ENCODE measurements at places on chromosomes 7 and 10.

- no peak for DNase-seq
These were observed 24.7 kb upstream of the GPAM start for GRCh38 chr10:112208292-112208691.

GRCh38 chr10:17989908-17990767, 38.4 kb downstream of the SLC39A12 start:
- DNase-seq: no peak

DNA sequence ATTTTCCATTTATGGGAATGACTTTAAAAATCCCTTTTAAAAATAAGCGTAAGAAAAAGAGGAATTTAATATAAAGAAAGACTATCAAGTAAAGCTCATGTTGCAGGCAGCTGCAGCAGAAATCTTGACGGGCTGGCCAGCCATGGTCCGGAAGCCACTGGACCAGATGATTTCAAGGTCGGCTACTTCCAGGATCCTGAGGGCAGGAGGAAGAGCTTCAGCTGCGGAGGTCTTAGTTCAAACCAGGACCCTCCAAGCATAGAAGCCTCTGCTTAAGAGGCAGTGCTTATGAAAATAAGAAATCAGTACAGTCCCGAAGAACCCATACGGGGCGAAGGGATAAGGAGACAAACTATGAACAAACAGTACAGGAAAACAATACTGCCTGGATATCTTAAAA, 220.2 kb upstream of the CELF2 start:
- no peak for DNase-seq

DNA sequence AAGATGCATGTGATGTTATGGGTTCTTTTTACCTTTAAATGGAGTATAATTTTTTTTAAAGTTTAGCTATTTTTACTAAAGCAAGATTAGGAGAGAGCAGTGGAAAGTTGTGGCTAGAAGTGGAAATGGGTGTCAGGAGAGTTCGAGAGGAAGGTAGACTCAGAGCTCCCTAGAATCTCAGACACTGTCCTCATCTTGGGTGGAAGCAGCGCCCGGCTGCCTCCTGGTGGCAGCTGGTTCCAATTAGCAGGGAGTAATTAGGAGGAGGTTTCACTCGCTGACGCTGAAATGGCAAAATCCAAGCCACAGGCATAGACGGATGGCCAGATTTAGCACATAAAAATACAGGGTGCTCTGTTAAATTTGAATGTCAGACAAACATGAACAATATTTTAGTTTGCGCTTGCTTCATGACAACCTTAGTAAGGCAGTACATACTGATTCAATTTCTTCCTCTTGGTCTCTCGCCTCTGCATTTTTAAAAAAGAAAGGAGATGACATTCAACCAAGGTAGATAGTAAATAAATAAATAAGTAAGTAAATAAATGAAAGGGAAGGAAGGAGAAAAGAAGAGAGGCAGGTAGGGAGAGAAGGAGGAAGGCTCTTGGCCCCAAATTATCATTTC, 58.5 kb downstream of the LGI1 start:
- no peak for DNase-seq

- peak; percentile 61 for DNase-seq
These were observed 132.3 kb downstream of the HECW1 start for GRCh38 chr7:43244784-43245183.

- no peak for DNase-seq
These were observed 439 bp downstream of the RBP4 start for GRCh38 chr10:93600446-93601145.

DNA sequence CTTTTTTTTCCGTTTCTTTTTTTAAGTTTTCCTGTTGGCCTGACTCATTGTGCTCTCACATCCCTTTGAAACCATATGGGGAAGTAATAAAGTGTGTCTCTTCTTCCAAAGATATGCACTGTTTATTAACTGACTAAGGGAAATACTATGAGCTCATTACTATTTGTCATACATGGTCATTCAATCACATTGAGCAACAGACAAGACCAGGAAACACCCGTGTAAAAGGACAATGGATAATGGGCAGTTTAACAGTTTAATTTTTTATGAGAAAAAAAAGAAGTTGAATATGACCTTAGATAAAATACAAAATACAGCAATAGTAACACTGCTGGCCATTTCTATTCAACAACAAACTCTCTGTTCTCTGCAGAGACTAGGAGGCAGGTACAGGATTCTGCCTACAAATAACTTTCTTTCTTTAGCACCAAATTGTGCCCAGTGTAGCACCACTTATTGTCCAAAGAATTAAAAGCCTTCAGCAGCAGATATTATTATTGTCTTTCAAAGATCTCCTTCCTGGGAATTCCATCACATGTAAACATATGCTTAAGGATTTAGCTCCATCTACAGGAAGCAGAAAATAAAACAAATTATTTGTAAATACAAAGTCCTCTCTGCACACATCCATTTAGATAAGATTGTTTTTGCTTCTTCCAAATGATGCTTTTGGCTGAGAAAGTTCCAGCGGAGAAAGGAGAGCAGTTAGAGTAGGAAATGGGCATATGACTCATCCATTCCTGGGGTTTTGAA, 55.0 kb upstream of the AKR1E2 start:
- DNase-seq: no peak

DNA sequence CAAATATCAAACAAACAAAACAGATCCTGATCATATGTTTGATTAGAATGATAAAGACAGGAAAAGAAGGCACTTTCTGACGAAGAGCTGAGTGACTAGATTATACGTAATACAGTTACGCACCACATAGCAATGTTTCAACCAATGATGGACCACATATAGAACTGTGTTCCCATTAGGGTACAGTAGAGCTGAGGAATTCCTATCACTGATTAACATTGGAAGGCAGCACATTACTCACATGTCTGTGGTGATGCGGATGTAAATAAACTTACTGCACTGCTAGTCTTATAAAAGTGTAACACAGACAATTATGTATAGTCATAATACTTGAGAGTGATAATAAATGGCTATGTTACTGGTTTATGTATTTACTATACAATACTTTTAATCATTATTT, 98.3 kb downstream of the PTN start:
- no peak for DNase-seq

- DNase-seq: no peak
These were observed 212.2 kb downstream of the ANKRD7 start for GRCh38 chr7:118436663-118437062.

GRCh38 chr10:133127291-133128125, 32.5 kb upstream of the KNDC1 start:
- DNase-seq: no peak

DNA sequence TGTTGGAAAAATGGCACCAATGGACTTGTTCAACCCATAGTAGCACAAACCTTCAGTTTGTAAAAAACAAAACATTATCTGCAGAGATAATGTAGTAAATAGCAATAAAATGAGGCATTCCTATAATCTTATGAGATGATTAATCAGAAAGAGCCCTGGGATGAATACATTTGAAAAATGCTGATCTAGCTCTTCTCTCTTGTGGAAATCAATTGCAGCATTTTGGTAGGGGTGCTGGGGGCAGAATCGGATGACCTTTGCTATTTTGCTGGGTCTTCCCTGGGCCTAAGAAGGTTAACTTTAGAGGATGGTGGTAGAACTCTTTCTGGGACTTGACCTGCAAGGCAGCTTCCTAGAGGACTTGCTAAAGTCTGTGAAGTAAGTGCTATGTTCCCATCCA, 163.5 kb downstream of the ADRA2A start:
- no peak for DNase-seq

DNA sequence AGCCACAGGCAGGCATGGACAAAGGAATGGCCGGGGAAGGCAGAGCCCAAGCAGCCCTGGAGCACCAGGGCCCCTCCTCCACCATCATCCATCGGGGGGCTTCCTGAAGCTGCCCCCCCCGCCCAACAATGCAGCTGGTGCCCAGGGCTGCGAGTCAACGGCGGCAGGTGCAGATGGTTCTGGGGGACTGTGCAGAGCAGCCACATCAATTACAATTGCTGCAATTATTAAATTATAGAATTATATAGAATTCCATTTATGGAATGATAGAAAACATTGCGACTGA, 28.3 kb downstream of the EBF3 start:
- no peak for DNase-seq

DNA sequence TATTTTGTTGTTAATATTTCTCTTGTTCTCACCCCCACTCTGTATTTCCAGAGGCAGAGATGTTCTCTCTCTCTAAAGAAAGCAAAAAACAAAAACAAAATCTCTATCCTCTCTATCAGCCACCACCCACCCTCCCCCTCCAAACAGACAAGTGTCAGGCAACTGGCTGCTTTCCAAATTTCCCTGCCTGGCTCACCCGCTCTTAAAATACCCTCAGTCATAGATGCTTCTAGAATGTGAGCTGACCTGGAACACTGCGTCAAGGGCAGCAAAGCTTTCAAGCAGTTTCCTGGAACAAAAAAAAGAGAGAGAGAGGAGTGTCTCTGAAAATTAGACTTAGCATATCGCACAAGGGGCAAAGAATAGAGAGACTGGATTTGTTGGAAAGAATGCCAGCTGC, 341.0 kb upstream of the ZMIZ1 start:
- no peak for DNase-seq

- no peak for DNase-seq
These were observed 95.7 kb upstream of the JAZF1 start for GRCh38 chr7:28276298-28276697.

- DNase-seq: no peak
These were observed 4.2 kb upstream of the HOXA13 start for GRCh38 chr7:27203964-27204594.

GRCh38 chr7:129958643-129959470, 6.1 kb upstream of the UBE2H start:
- DNase-seq: no peak

- no peak for DNase-seq
These were observed 3.2 kb downstream of the PYROXD2 start for GRCh38 chr10:98411768-98412167.

GRCh38 chr7:63112764-63113712, 885.6 kb upstream of the ZNF722 start:
- no peak for DNase-seq

DNA sequence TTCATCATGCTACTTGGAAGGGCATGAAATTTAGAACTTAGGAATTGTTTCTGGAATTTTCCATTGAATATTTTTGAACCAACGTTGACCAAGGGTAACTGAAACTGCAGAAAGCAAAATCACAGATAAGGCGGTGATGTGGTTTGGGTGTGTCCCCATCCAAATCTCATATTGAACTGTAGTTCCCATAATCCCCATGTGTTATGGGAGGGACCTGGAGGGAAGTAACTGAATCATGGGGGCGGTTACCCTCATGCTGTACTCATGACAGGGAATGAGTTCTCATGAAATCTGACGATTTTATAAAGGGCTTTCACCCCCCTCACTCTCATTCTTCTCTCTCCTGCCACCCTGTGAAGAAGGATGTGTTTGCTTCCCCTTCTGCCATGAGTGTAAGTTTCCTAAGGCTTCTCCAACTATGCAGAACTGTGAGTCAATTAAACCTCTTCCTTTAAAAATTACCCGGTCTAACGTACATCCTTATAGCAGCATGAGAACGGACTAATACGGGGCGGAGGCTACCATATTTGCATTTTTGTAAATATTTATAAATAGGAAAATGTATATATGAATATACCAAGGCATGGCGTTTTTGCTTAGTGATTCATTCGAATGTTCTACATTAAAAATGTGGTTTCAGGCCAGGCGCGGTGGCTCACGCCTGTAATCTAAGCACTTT, 12.4 kb downstream of the NMT2 start:
- DNase-seq: no peak

GRCh38 chr10:68900427-68901104, 549 bp upstream of the DDX50 start:
- no peak for DNase-seq

GRCh38 chr10:31157123-31158010, 125.7 kb upstream of the ZNF438 start:
- DNase-seq: no peak

GRCh38 chr7:128069373-128070364, 38.4 kb upstream of the LRRC4 start:
- no peak for DNase-seq

DNA sequence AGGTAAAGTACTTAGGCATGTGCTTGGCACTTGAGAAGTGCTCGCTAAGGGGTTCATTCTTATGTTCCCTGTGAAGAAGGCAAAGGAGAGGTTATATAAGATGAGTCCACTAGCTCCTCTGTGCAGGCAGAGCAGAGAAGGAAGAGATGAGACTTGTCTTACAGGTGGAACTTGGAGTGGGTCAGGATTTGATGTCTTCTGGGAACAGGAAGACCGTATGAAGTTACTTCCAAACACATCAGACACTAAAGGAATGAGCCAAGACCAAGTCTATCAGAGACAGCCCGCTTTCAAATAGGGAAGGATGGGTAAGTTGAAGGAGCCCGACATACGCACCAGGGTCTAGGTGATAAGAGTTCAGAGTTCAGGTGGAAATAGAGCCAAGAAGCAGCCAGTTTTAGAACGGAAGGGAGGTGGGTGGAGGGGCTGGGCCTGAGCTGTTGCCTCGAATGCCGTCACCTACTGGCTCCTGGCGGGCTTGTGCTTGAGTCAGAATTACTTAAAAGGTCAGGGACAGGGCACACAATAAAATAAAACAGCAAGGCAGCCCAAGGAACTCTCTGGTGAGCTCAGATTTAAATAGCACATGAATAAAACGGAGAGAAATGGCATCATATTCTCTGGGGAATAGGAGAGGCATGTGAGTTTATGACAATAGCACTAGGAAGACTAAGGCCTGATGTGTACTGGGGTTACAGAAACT, 56.1 kb upstream of the GRB10 start:
- no peak for DNase-seq

GRCh38 chr10:89080660-89081059, 90.1 kb downstream of the FAS start:
- no peak for DNase-seq

GRCh38 chr10:90855126-90855525, 2.7 kb downstream of the HTR7 start:
- no peak for DNase-seq

DNA sequence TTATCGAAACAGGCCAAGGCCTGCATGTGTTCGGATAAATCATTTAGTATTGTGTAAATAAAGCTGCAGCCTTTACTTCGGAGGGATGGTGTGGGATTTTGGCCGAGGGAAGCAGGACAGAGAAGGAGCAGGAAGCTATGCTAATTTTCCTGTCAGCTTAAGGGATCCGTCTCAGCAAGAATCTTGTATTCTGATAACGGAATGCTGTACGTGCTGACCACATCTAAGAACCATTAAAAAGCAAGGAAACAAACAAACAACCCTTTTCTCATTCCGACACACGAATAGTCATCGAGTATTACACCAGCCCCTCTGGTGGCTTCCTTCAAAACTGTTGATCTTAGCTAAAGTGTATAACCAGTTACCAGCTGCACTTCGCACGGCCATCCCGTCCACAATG, 133.2 kb upstream of the TCF7L2 start:
- no peak for DNase-seq

DNA sequence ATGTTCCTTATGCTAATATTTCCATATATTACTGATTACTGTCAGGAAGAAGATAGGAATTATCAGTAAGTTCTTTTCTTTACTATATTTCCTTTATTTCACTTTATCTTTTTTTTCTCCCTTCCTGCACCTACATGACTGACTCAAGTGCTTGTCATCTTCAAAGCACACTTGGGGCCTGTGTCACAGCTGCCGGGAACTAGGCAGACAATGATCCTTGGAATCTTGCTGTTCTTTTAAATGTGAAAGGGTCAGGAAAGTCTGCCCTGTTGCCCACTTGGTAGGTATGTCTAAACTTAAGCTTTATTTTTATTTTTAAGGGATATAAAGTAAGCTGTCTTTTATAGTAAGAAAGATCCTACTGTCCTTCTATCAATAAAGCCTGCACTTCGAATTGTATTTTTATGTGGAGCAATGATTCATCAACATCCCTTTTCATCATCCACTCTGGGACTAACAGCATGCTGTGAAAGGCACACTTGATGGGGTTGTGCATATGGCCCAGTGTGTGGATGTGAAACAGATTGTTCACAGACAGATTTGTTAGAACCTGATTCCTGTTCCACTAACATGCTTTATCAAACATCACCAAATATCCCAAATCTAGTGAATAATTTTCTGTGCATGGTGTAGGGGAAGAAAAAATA, 556.9 kb downstream of the DNAJB9 start:
- DNase-seq: no peak

All from D721Med (cell line).